ENCODE measurements at places on chromosomes 13 and 19.
A peak's percentile ranks its signal among the peaks of the same experiment; 100 is the strongest.

DNA sequence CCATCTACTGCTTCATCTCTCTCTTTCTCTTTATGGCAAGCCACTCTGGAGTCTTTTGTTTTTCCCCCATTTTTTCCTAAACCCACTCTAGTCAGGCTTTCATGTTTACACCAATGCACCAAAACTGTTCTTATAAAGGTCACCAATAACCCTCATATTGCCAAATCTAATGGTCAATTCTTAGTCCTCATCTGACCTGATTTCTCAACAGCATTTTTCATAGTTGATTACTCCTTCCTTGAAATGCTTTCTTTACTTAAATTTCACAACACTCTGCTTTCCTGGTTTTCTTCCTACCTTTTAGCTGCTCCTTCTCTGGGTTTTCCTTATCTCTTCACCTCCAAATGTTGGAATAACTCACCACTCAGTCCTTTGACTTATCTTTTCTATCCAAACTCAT is 47.9 kb downstream of the MICU2 start:
- no peak overlapping the region for H3K4me3 ChIP-seq
- DNase-seq, result no peak
- no peaks in the 10 kb centered on the region for H3K27me3 ChIP-seq
- H3K4me1 ChIP-seq, result no peaks in the 10 kb centered on the region
- no peak overlapping the region for H3K27ac ChIP-seq

- DNase-seq, result no peak
- H3K4me1 ChIP-seq, result no peaks in the 10 kb centered on the region
These were observed 58.4 kb downstream of the SPRYD7 start for GRCh38 chr13:49877629-49878218.

DNA sequence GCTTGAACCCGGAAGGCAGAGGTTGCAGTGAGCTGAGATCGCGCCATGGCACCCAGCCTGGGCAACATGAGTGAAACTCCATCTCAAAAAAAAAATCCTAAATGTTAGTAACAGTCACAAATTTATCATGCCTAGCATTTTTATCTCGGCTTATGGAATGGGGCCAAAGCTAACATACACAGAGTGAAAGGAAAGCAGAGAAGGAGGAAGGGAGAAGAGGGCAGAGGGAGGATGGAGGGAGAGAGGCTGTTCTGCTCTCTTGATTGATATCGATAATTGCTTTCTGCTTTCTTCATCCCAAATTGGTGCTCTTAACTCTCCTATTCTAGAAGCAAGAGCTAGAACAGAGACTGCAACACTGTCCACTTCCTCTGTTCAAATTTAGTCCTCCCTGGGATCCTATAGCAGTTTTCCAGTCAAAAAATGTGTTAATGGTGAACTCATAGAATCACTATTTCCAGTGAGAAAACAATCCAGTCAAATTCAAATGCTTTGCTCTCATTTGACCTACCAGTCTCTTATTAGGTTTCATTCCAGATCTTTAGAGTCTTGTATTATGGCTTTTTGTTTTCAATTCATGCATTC is 15.8 kb upstream of the TUBGCP3 start:
- H3K4me1 ChIP-seq, result no peaks in the 10 kb centered on the region
- no peak for DNase-seq
- H3K4me3 ChIP-seq, result no peak overlapping the region
- no peaks in the 10 kb centered on the region for H3K27me3 ChIP-seq
- no peaks in the 10 kb centered on the region for H3K36me3 ChIP-seq

GRCh38 chr13:30323524-30323923 is 16.2 kb upstream of the KATNAL1 start:
- no peaks in the 10 kb centered on the region for H3K27me3 ChIP-seq
- no peaks in the 10 kb centered on the region for H3K4me1 ChIP-seq
- no peak overlapping the region for H3K4me3 ChIP-seq
- no peak overlapping the region for H3K27ac ChIP-seq
- no peaks in the 10 kb centered on the region for H3K36me3 ChIP-seq

DNA sequence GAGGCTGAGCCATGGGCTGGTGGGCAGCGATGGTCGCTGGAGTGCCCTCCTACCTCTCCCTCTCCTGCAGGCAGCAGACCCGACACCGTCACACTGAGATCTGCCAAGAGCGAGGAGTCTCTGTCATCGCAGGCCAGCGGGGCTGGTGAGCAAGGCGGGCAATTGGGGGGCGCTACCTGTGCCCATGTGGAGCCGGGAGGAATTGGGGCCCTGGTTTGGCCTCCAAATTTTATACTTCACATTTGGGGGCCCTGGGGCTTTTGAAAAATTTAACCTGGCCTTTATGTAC is 9.9 kb downstream of the ARHGAP33 start:
- H3K27me3 ChIP-seq, result no peaks in the 10 kb centered on the region
- H3K36me3 ChIP-seq, result no peaks in the 10 kb centered on the region
- DNase-seq, result no peak
- no peak overlapping the region for H3K27ac ChIP-seq
- no peaks in the 10 kb centered on the region for H3K4me1 ChIP-seq
- H3K4me3 ChIP-seq, result no peak overlapping the region

DNA sequence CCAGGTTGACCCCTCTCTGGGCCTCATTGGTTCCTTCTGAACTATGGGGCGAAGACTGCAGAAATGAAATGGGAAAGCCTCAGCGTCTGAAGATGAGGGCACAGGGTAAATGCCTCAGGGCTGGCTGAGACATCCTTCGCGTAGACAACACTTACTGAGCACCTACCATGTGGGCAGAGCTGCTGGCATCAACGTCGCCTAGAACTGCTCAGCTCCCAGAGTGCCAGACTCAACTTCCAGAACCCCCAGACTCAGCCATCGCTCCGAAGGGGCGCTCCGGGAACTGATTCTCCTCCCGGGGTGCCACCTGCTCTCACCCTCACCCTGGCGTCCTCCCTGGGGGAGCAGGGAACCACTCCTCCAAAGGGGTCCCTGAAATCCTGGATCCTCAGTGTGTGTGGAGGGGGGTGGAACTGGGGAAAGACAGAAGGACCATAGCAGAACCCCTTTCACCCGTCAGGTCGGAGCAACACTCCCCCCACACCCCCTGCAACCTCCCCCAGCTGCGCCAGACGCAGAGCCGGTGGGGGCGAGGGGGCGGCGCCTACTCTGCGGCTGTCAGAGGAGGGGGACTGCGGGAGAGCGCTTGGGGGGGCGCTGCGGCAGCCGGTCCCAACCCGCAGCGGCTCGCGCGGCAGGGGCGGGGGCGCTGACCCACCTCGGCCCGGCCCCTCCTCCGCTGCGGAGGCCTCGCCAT is 8.2 kb upstream of the NFIC start:
- H3K4me3 ChIP-seq, result peak overlapping the region; percentile 100
- H3K36me3 ChIP-seq, result no peaks in the 10 kb centered on the region
- peak overlapping the region; percentile 99 for H3K27ac ChIP-seq
- peaks cover 8% of the 10 kb centered on the region for H3K4me1 ChIP-seq

DNA sequence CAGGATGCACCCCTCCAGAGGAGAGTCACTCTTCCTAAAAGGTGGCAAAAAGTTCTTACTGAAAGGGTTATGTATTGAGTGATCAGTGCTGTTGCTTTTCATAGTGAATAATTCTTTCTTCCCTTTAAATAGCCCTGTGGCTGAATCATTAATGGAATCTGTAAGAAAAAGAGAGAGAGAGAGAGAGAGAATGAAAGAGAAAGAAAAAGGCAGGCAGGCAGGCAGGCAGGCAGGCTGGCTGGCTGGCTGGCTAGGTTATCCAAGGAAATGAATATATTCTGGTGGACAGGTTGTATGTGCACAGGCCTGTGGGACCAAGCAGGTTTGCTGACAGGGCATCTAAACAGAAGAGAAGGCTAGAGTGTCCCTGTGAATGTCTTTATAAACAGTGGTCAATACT is 100.5 kb downstream of the DLEU7 start:
- H3K27ac ChIP-seq, result no peak overlapping the region
- H3K27me3 ChIP-seq, result no peaks in the 10 kb centered on the region
- no peaks in the 10 kb centered on the region for H3K36me3 ChIP-seq
- no peak for DNase-seq

GRCh38 chr13:93399212-93399611 is 172.6 kb downstream of the GPC6 start:
- no peaks in the 10 kb centered on the region for H3K36me3 ChIP-seq
- no peak overlapping the region for H3K27ac ChIP-seq
- H3K27me3 ChIP-seq, result no peaks in the 10 kb centered on the region
- no peak overlapping the region for H3K4me3 ChIP-seq
- no peaks in the 10 kb centered on the region for H3K4me1 ChIP-seq
- DNase-seq, result no peak
